ENCODE measurements at places on chromosomes 12 and 14.

DNA sequence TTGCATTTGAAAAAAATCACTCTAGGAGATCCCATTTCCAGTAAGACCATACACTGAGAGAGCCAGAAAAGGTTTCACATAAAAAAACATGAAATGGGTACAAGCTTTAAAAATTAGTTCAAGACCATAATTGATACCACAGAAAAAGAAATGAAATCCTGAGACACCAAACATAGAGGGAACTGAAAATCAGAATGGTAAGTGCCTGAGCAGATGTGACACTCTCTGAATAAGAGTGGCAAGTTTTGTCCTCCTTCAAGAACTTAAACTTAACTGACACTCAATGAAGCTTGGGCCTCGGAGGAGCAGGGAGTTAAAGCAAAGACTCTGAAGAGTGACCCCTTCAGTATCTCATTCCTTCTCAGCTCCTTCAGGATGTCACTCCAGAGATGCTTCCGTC, 23.2 kb upstream of the PTGDR start:
- DNase-seq: no peak

- no peak for DNase-seq
Observed at GRCh38 chr12:11746024-11746771, 96.7 kb downstream of the ETV6 start.

DNA sequence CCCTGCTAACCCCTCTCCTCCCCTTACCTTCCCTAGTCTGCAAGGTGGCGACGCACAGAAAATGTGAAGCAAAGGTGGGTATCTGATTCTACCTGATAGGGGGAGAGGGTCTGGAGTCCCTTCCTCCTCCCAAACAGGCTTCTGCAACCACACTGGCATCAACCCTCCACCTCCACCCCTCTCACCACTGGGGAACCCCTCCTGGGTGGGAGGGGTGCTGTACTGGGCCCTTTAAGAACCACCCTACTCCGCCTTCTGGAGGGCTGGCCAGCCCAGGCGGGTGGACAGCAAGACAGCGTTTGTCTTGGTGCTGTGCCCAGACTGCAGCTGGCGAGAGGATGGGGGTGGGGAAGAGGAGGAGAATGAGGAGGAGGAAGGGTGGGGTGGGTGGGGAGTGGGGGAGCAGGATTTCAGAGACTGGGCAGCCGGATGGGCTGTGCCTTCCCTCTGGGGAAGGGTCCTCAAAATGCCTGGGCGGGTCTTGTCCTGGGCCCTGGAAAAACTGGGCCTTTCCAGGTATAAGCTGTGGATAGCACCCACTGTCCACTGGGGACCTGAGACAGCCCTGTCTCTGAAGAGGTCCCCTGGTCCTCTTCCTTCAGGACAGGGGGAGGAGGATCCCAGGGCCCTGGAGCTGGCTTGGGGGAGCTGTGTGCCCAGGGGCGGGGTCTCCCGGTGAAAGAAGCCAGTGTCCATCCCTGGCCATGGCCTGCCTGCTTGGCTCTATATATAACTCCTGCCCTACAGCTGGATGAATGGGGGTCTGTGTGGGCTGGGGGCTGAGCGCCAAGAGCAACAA, 2.8 kb downstream of the TNS2 start:
- no peak for DNase-seq

DNA sequence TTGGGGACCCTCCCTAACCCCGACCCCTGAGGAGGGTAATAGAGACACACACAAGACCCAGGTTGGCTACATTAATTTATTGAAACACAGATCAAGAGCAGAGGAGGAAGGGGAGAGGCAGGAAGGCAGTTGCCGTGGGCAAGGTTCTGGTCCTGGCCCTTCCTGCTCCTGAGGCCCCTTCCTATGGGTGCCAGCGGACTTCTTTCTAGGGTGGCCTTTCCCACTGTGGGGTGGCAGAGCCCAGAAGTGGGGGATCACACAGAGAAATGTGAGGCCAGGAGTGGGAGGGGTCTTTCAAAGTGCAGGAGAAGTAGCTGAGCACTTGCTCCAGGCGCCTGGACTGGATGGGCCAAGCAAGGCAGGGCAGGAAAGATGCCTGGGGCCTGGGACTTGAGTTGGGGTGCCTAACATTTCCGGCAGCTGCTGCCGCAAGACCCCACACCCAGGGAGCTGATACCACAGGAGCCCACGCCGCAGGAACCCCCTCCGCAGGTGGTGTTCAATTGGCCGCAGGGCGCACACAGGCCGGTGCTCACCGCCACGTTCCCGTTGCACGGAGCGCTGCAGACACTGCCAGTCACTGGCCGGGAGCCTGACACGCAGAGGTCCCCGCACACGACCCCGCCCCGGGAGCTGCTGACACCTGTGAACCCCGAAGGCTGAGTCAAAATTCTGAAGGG, 5.3 kb downstream of the KRT81 start:
- DNase-seq: no peak

GRCh38 chr12:113333877-113334785, 778 bp downstream of the SLC8B1 start:
- DNase-seq: no peak

DNA sequence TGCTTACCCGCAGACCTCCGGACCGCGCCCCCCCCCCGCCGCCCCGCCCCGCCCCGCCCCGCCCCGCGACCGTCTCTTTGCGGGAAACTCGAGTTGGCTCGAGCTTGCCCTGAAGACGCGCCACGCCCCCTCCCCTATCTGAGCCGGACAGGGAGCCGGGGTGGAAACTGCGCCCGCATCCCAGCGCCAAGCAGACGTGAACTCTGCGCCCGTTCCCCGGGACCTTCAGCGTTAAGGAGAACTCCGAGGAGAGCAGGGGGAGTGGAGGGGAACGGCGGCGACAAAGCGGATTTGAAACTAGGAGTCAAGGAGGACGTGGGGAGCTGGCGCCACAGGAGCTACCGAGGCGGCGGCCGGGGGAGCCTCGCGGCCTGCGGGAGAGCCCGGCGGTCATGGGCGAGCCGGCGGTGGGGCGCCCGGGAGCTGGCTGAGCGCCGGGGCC, at the start of gene KCNK13:
Gene KCNK13, plus strand, starts transcription at position 310 of the 442 bp plus-strand sequence. CDS start 212 bp downstream, outside the sequence.
- no peak for DNase-seq

- DNase-seq: no peak
Observed at GRCh38 chr14:61132894-61133293, 148.2 kb downstream of the TMEM30B start.

- DNase-seq: no peak
Observed at GRCh38 chr12:26135010-26135420, 10.2 kb upstream of the BHLHE41 start.

GRCh38 chr12:112349431-112349830, 32.8 kb downstream of the HECTD4 start:
- no peak for DNase-seq

DNA sequence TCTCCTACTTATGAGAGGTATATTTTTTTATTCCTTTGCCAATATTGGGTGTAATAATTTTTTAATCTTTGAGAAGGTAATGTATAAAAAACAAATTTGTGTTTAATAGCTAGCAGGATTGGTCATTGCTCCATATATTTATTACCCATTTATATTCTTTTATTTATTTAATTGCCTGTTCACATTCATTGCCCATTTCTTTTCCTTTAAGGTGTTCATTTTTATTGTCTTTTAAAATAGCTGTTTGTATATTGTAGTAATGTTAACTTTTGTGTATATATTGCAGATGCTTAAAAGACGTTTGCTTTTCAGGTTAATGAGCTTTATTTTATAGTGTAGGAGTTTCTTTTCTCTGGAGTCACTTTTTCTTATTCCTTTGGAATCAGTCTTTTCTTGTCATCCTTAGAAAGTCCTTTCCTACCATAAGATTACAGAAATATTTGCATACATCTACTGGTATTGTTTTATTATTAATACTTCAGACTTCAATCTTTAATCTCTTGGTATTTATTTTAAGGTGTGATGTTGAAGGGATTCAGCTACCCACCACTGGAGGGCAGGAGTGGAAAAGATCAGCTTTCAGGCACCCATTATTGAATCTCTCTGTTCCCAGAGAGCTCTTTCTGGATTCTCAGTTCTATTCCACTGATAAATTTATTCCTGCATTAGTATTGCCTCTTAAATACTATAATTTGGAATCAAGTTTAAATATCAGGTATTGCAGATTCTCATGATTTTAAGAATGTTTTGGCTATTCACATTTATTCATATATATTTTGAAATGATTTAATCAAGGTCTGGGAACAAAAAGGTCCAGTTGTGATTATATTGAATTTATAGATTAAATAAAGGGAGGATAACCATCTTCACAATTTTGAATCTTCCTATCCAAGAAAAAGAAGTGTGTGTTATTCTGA, 17.3 kb downstream of the PPM1A start:
- DNase-seq: no peak

DNA sequence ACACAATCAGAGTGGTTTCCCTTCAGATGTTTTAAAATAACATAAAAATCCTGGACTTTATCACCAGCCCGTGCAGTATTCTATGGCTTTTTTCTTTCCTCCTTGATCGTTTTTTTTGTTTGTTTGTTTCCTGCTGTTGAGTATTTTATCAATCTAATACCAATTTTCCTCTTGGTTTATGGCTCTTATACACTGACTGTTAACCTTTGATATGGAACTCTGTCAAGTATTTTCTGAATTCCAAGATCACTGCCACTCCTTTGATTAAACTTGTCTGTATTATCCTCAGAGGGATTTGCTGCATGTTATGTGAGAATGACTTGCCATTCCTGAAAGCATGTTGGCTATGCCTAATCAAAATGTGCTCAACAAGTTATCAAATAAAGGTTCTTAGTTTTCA, 88.4 kb downstream of the PELI2 start:
- DNase-seq: no peak

GRCh38 chr14:95021588-95021987, 135.7 kb downstream of the DICER1 start:
- DNase-seq: no peak

- no peak for DNase-seq
Observed at GRCh38 chr14:96805956-96806355, 8.8 kb downstream of the VRK1 start.

GRCh38 chr14:70538087-70538486, 3.3 kb upstream of the ADAM20 start:
- no peak for DNase-seq

- no peak for DNase-seq
Observed at GRCh38 chr12:1741154-1741949, 50.5 kb downstream of the ADIPOR2 start.

DNA sequence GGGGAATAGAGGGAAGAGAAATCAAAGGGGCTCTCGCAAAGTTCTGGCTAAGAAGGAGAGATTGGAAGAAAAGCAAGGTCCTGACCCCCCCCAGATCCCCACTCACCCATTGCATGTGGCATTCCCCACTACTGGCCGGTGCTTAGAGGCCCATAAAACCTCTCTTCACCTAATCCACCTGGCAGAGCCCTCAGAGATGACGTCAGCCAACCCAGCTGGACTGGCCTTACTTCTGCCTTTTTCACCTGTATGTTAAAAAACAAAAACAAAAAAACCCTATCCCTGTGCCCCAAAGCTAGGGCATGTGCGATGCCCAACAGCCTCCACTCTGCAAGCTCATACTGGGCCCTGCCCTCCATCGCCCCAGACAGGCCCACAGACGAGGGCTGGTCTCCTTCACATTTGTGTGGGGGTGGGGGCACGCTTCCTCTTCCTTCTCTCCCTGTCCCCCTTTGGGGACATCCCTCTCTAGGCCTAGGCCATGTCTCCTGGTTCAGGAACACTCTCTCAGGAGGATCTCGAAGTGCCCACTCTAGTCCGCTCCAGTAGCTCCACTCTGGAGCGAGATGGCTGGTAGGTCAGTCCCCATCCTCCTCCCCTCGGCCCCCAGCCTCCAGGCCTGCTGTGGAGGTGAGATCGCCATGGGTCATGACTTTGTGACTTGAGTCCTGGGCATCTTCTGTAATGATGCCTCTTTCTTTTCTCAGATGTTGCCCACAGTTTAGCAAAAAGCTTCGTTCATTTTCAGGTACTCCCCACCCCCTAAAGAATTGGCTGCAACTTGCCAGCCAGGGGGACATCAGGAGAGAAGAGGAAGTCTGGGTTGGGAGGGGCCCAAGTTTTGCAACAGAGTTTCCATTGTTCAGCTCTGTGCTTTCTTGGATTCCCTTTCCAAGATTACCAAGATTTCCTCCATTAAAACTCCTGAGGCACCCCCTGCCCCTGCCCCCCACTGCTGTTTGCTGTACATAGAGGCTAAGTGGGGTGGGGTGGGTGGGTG, 37.0 kb downstream of the FIGNL2 start:
- no peak for DNase-seq
